NCI-H1092 (cell line): ENCODE measurements at places on chromosomes 6 and 20.

GRCh38 chr6:135235716-135236115, 54.6 kb downstream of the MYB start:
- DNase-seq = no peak

DNA sequence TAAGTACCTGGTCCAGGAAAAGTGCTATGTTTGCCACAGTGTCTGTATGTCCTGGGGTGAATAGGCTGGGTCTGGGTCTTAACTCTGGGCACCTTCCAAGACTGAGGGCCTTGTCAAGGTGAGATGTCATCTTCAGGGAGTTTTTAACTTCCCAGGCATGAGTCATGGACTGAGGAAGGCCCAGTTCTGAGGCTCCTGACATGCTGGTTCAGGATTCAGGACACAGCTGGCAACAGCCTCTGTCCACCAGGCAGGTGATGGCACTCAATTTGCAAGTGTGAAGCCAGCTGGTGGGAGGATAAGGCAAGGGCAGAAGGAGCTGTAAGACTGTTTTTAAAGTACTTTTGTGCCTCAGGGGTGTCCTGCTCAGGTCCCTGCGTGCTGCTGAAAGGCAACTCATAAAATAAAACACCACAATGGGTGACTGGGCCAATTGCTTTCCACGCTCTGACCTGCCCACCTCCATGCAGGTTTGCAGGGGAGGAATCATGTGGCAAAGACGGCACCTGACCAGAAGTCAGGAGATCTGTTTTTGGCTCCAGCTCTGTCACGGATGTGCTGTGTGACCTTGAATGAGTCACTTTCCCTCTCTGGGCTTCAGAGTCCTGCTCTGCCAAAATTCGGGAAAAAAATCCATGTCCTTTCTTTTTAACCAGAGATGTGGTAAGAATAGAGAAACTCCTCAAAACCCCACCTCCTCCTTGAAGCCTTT, 4.9 kb upstream of the PACSIN1 start:
- DNase-seq = no peak

DNA sequence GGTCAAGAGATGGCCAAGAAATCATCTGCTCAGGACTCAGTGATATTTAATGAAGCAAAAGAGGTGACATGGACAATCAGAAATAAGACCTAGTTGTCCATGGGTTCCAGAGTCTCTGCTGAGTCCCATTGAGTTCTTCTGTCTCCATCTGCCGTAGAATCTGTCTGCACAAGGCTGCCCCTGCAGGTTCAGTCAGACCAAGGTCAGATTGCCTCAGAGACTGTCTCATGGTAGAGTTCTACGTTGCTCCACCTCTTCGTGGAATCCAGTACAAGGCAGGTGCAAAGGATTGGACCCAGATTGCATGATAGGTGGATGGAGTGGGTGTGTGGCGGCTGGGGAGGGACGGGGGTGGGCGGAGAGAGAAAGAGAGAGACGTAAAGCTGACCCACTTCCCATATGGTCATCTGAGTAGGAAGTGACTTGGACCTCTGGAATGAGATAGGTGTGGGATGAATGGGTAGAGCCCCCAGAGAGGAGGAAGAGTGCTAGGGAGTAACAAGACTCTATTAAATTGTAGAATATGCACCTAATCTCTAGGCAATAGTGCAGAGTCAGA, 75.3 kb downstream of the SOBP start:
- DNase-seq = no peak

GRCh38 chr6:159884720-159885119, 6.1 kb upstream of the MAS1 start:
- no peak for DNase-seq

DNA sequence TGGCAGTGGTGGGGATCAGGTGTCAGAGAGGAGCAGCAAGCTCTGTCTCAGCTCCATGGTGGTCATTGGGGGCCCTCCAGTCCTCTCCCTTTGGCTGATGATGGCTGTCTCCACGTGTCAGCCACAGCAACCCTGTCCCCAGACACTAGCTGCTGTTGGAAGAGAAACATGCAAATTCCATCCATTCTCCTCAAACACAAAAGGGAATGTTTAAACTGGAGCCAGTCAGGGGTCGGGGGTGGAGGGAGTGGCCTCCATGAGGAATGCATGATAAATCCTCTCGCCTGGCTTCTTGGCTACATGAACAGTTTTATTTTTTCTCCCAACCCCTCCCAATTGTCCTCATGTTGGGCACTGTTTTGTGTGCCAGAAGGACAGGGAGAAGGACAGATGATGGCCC, 86.4 kb downstream of the EDN3 start:
- no peak for DNase-seq

- DNase-seq = no peak
Measured at GRCh38 chr20:370977-371754, 9.4 kb upstream of the TRIB3 start.

GRCh38 chr6:10391299-10391630, 23.6 kb downstream of the TFAP2A start:
- no peak for DNase-seq

DNA sequence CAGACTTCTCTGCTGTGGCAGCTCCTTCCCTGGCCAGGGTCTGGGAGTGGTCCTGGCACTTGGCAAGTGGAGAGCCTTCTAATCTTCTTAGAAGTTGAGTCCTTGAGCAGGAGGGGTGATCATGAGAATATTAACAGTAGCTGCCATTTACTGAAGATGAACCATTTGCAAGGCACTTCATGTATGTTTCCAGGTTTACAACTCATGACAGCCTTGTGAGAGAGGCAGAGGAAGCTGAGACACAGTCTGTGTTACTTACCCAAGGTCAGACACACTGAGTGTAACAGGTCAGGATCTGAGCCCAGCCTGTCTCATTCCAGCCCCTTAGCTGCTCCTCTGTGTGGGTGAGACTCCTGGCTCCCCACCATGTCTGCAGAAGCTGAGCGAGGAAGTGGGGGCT, 45.5 kb upstream of the SRF start:
- no peak for DNase-seq

DNA sequence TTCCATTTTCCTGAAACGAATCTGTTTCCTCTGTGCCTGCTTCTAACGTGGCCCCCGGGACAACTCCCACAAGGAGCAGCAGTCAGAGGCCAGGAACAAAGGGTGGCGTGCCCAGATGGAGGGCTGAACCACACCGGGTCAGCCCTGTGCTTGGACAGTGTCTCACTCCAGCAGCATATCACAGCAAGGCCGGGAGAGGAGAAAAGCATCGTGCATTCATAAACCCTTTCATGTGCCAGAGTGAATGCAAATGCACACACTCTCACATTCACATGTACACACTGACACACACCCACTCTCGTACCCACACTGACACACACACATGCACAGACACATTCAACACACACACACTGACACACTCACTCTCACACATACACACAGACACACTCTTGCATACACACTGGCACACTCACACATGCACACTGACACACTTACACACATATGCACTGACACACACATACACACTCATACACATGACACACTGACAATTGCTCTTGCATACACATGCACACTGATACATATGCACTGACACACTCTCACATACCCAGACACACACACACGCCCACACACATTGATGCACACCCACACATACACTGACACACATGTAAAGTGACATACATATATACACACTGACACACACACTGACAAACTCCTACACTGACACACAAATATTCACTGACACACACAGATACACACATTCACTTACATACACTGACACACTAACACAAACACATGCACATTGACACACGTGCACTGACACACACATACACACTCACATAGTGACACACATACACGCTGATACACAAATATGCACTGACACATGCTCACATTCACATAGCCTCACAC, 237.0 kb downstream of the LRFN2 start:
- no peak for DNase-seq

DNA sequence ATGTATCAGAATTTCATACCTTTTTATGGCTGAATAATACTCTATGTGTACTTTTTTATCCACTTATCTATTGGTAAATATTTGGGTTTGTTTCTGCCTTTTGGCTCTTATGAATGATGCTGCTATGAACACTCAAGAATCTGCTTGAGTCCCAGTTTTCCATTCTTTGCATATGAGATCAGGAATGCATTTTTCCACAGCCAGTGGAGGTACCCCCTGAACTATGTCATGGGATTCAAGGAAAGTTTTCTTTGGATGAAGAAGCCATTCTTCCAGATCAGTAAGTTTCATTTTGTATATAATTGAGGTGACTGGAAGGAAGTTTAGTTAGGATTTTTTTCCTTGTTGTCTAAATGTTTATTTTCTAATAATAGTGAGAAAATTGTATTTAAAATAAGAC, 40.9 kb downstream of the NKX2-4 start:
- DNase-seq = no peak

DNA sequence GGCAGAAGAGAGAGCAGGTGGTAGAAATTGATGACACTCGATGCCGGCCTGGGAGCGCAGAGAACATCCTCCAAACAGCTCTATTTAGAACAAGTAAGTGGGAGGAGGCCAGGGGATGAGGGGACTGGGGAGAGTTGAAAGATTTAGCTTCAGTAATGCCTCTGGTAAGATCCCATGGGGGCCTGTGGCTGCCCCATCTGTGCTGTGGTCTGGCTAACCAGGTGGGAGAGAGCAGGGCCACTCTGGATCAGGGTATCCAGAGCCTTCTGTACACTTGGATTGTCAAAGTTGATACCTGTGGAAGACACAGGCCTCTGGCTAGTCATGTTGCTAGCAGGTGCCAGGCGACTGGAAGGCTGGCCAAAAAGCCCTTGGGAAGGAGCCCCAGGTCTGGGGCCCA, 27.6 kb downstream of the NCOA5 start:
- no peak for DNase-seq

- no peak for DNase-seq
Measured at GRCh38 chr20:48541581-48542071, 286.2 kb downstream of the PREX1 start.

DNA sequence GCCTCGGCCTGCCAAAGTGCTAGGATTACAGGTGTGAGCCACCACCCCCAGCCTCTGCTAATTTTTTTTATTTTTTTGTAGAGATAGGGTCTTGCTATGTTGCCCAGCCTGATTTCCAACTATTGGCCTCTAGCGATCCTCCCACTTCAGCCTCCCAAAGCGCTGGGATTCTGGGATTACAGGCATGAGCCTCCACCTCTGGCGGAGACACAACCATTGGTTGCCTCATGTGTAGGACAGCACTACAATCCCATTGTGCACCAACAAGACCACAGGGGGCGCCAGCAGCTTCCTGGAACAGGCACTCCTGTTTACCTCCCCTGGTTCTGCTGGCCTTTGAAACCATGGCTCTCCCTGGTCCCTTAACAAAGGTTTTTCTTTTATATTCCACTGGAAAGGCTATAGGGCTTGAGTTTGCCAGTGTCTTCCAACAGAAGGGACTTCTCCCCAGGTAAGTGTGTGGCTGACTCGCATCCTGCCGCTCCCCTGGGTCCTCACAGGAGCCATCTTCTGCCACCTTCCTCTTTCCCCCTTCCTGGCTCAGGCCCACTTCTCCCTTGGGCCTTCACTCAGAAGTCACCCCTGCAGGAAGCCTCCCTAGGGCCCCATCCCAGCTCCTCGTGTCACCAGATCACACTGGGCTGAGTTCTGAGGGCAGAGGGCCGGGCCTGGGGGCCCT, 39.2 kb upstream of the TLDC2 start:
- peak; percentile 17 for DNase-seq

DNA sequence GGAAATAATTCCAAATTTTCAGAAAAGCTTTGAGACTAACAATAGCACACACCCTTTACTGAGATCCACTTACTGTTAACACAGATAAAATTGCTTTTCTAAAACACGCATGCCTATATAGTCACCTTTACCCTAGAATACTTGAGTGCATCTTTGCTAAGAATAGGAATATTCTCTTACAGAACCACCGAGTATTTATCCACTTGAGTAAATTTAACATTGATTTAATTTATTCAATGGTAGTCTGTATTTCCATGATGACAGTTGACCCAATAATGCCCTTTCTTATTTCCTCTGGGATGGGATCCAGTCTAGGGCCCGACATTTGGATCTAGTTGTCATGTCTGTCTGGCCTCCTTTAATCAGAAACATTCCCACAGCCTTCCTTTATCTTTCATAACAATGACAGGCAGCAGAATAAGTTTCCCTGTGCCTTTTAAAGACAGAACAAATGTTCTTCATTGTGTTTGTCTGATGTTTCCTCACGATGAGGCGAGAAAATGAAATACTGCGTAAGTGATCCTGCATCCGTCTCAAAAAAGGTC, 56.6 kb upstream of the ERVFRD-1 start:
- DNase-seq = no peak

DNA sequence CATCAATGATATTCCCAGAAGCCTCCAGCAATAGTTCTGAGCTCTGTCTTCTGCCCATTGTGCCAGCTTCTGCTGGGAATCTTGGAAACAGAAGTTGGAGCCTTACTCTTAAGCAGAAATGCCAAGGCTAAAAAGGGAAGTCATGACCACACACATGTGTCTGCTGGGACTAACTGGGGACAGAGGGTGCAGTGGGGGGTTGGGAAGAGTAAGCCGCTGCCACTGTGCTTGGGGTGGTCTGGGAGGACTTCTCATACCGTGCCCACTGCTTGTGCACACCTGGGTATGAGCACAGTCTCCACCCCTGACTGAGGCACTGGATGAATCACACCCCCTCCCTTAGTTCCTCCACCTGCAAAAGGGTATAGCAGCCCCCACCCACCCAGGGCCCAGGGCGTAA, 90.7 kb downstream of the CDC5L start:
- no peak for DNase-seq

DNA sequence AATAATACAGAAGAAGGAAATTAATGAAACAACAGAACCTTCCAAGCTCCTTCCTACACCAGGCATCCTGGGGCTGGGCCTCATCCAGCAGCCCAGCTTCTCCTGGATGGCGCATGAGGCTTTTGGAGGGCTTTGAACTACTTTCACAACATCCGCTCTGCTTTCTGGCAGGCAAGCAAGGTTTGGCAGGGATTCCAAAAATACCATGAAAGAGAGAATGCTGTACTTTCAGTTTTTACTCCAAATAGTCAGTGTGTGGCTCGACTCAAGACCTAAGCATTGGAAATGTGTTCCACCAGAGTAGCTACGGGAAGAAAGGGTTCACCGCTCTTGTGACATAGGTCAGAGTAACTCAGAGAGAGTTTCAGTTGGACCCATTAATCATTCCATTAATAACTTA, 125.4 kb downstream of the OPRM1 start:
- DNase-seq = no peak
